ENCODE measurements at places on chromosomes 7 and 10.

DNA sequence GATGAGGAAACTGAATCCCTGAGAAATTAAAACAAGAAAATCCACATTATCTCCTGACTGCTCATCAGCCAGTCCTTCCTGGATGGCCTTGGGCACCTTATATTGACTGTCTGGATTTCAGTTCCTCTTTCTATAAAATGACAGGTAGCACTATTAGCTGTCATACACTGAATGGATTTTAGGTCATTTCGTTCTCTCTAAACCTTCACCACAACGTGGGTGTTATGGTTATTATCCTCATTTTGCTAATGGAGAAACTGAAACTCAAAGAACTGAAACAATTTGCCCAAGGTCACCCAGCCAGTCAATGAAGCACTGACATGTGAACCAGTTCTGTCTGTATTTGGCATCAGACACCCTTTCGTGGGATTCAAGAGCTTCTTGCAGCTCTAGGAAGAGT, 193.8 kb downstream of the CYP26A1 start:
- peak; percentile 62 for DNase-seq

GRCh38 chr7:105839266-105839665, 37.1 kb downstream of the ATXN7L1 start:
- no peak for DNase-seq

DNA sequence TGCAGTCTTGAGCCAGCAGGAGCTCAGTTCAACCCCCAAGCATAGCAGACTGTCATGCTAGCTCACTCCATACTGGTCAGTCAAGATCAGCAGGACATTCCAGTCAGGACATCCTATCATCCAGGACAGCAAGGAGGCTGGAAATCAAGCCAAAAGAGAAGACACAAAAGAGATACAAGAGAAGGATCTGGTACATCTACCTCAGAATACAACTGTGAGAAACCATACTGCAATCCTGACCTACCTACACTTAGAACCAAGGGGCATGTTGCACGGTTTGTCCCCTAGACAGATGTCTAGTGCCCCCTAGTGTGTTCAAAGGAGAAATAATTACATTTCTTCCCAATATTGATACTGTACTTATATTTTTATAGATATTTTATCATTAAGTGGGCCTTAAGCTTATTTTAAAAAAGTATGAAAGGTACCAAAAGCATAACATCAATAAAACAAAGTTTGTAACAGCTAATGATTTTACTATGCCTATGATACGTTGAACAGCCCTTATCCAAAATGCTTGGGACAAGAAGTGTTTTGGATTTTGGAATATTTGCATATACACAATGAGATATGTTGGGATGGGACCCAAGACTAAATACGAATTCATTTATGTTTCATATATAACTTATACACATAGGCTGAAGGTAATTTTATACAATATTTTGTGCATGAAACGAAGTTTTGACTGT, 26.7 kb downstream of the ERCC6 start:
- no peak for DNase-seq

DNA sequence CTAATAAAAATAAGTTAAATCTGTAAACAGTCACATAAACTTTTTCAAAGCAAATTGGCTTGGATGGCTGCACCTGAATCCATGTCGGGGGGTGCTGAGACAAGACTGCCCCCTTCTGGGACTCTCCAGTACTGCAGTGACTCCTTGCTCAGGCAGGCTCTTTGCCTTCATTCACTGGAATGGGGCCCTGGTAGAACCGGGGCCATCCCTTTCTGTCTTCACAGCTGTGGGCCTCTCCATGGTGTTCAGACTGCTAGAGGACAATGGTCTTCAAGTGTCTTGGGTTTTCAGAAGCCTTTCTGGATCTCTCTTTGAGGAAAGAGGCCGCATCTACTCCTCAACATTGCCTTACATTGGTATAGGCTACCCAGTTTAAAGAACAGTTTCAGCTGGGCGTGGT, 16.1 kb upstream of the IMPDH1 start:
- peak; percentile 75 for DNase-seq

DNA sequence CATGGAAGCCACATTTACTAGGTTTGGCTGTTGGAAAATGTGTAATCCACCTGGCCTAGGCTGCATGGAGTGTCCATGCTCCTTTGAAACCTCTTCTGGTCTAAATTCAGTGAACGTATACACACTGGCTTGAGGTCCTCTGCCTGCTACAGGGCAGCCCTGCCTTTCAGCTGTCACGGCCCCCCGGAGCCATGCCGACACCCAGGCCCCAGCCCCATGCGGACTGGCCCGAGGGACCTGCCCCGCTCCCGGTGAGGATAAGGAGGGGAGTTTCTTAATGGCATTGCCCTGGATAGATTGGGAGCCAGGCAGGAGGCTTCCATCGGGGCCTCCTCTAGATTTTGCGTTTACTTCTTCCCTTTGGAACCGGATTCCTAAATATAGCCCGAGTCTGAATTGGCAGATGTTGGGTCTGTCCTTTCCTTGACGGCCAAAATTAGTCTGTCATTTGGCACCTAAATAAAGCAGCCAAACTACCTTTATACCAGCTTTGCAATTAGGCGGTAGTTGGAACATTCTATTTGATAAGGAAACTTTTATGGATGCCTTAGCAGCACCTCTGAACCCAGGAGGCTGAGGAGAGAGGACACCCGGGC, 72.1 kb upstream of the SH2B2 start:
- no peak for DNase-seq

- no peak for DNase-seq
These were observed 45.5 kb upstream of the DDC start for GRCh38 chr7:50610521-50611277.

GRCh38 chr10:75395932-75396630, 5.5 kb downstream of the ZNF503 start:
- no peak for DNase-seq

DNA sequence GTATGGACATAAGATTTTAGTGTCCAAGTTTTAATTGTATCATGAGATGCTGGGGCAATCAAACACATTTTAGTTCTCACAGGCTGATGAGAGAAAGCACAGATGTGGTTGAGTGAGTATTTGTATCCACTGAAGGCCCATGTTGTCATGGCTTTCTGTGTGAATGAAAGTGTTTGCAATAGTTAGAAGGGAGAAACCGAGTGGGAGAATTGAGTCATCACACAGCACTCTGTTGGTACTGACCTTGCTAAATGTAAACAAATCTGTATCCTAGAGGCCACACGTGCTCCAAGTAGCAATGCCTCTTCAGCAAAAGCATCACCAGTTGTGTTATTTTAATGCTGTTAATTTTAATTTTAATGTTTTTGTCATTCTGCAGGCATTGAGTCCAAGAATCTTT, 121.2 kb downstream of the EMX2 start:
- DNase-seq: peak; percentile 84

- no peak for DNase-seq
These were observed 19.1 kb upstream of the AKR1B1 start for GRCh38 chr7:134477954-134478353.

- no peak for DNase-seq
These were observed 286.8 kb downstream of the SKIDA1 start for GRCh38 chr10:21238717-21239116.

DNA sequence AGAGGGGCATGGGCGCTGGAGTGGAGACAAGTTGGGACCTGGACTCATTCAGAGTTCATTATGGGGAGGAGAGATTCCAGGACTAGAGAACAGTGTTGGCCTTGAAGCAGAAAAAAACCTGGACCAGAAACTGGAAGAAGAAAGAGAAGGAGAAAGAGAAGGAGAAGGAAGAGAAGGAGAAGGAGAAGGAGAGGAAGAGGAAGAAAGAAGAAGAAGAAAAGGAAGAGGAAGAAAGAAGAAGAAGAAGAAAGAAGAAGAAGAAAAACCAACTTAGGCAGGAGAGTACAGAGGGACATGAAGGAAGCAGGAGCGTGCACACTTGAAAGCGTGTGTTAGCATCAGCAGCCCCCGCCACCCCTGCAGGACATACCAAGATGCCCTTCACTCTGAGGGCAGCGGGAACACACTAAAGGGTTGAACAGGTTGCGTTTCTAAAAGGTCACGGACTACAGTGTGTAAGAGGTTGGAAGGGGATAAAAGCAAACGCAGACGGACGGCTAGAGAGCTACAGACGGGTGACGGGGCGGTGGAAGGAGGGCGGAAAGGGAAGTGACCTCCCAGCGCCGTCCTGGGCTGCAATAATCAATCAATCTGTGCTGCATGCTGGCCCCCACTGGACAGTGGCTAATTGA, 95.3 kb downstream of the SEC61G start:
- no peak for DNase-seq

Data from GM13976 (cell line).